Stimulated activated CD8-positive, alpha-beta memory T cell treated with anti-CD3 and anti-CD28 coated beads, Interleukin-4, amount 100 ng/mL, for 4 hours (primary cell): ENCODE measurements at places on chromosomes 5 and 9.

DNA sequence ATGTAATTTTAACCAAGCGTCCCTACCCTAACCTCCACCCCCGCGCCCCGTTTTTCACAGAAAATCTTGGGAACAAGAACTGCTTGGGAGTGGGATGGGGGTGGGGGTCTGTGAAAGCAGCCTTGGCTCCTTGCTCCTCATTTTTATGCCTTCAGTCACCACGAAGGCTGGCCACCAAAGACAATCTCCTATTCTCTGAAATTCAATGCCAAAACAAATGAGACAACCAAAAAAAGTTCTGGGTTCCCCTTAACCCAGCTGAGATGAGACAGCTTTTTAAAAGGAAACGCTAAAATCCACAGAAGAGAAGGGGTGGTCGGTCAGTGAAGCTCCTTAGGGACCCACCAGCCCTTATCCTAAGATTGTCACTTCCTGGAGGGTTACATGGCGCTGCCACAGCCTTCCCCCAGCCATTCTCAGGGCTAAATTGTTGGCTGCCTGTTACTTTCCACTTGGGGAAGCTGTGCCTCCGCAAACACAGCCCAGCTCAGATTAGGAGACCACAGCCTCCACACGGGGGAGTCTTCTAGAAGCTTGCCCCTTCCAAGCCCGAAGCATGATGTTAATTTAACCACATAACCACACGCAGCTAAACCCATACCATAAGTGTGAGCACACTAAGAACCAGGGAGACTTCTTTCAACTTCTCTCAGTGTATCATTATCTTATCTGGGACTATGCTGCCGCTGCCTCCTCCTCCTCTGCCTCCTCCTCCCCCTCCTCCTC, 136.3 kb downstream of the FOXD1 start:
- DNase-seq = no peak

GRCh38 chr9:114258866-114259797, 63.8 kb upstream of the ORM1 start:
- DNase-seq = no peak

- no peak for DNase-seq
Measured at GRCh38 chr5:172207511-172207910, 13.5 kb downstream of the EFCAB9 start.

DNA sequence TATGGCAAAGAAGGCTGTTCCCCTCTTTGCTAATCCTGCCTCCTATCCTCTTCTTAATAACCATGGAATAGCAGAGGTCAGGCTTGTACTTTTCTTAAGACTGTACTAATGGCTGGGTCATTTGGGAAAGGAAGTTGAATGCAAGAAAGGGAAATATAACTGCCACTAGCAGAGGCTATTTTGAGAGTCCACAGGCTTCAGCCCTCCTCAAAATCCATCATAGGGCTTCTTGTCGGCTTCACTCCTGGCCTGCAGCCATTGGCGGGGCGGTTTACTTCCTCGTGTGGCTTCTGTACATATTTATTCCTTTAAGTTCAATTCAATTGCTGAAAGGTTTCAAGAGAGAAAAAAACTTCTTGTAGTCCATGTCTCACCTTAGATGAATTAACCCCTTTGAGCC, 2.8 kb upstream of the PARP8 start:
- DNase-seq = no peak

DNA sequence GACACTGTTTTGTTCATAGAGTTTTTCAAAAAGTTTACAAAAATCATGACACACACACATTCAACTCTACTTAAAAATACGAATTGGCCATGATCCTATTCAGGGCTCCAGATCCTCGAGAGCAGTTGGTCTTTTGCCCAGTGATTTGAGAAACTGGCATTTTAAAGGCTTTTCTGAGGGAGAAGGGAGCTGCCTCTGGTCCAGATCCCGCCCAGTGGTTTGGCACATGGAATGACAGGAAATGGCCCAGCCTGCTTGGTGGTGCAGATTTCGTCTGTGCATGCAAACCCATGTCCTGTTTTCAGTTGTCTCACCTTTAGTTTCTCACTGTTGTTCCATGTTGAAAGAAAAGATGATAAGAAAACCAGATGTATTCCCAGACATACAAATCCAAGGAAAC, 3.6 kb downstream of the CAMK4 start:
- no peak for DNase-seq
